ENCODE measurements at places on chromosomes 1 and 21.

- DNase-seq: no peak
These were observed 11.5 kb downstream of the MEGF6 start for GRCh38 chr1:3599816-3600215.

- peak; percentile 35 for DNase-seq
These were observed 37.0 kb downstream of the ZBTB8B start for GRCh38 chr1:32501865-32502264.

DNA sequence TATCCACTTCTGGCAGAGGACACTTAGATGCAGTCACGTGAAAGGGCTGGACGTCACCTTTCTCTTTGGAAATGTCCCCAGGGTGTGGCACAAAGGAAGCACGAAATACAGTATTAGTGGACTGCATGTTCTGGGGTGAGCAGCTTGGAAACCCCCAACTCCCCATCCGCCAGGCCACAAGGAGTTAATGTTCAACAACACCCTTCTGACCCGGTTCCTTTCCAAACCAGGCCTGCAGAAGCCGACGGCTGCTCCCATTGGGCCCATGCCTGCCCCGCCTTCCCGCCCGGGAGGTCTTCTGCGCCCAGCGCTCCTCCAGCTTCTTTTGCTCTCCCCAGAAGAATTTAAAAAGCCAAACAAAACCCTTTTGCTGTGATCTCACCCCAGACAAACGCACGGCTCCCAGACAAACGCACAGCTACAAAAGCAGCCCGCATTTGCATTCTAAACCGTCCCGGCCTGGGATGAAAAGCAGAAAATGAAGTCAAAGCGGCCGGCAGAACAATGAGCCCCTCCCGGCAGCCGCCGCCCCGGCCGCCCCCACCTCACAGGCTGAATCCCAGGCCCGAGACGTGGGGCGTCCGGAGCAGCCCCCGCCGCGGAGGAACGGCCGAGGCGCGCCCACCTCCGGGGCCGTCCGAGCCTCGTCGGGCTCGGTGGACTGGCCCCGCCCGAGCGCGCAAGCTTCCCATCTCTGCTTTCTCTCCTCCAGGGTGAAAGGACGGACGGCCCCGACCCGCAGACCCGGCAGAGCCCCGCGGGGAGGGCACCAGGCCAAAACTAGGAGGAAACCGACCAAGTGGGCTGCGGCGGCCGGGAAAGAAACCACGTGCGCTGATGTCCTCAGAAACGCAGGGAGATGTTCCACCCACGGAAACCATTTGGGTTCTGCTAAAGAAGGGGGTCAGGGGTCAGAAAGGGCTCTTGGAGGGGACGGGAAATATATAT is 101.9 kb downstream of the PLPP3 start:
- DNase-seq: no peak

DNA sequence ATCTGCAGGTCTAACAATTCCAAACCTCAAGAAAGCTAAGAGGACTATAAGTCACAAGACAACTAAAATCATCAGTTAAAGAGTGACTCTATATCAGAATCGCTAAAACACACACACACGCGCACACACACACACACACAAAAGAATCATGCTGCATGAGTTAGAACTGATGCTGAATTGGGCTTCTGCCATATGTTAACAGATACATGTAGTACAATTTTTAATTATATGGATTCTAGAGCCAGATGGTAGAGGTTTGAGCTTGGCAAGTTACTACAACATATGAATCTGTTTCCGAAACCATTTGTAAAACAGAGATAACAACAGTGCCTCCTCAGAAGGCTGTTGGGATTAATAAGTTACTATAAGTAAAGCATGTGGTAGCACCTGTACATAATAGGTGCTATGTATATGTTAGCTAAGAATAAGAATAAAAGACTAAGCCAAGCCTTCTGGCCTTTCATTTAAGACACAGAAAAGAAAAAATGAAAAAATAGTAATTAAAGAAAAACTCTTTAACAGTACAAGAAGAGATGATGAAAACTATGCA is 17.9 kb downstream of the EPRS1 start:
- DNase-seq: no peak

GRCh38 chr1:160247053-160247452 is 15.3 kb downstream of the DCAF8 start:
- DNase-seq: no peak

- DNase-seq: no peak
These were observed 29.1 kb downstream of the NGF start for GRCh38 chr1:115308969-115309368.
